NCI-H774 (cell line): ENCODE measurements at places on chromosomes 4 and X.

DNA sequence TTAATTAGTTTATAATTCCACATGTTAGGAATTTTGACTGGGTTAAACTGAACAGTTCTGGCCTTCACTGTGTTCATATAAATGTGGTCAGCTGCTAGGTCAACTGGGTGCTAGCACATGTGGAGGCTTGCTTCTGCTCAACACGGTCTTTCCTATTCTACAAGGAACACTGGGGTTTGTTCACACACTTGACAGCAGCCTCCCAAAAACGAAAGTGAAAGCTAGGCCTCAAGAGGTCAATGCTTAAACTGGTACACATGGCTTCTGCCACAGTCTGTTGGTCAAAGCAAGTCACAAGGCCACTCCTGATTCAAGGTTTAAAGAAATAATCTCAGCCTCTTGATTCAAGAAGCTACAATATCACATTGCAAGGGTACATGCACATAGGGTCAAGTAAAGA is 126.5 kb downstream of the QDPR start:
- peak; percentile 40 for DNase-seq

- no peak for DNase-seq
These were observed 11.5 kb upstream of the ADGRG2 start for GRCh38 chrX:19133784-19134183.

- DNase-seq, result no peak
These were observed 7.7 kb upstream of the MAPK10 start for GRCh38 chr4:86367577-86367976.

DNA sequence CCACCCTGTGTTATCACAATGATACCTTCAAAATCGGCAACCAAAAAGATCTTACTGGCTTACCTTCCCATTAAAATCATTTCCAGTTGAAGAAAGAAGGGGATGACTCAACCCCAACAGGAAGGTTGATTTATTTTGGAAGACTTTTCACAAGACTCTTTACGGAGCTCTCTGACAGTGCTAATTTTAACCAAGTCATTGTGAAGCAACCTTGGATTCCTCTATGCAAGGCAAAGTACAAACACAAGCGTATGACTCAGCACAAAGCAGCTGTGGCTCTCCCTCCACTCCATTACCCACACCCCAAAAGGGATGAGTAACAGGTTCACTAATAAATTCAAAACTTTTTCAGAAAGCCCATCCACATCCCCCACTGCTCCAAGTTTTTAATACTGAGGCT is 213.8 kb upstream of the FGF13 start:
- no peak for DNase-seq

GRCh38 chr4:96677499-96677898 is 837.6 kb downstream of the PDHA2 start:
- no peak for DNase-seq

- DNase-seq, result no peak
These were observed 45.3 kb downstream of the HMGB2 start for GRCh38 chr4:173288698-173289352.

DNA sequence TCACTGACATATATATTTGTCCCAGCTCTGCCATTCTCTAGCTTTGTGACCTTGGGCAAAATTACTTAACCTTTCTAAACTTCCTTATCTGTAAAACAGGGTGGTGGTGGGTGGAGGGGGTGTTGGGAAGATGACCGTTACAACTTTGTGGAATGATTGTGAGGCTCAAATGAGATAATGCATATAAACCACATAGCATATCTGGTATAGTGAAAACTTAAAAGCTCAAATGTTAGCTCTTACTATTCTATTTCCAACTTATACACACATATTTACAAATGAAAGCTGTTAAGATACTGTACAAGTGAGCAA is 52.9 kb upstream of the HPRT1 start:
- DNase-seq, result no peak

DNA sequence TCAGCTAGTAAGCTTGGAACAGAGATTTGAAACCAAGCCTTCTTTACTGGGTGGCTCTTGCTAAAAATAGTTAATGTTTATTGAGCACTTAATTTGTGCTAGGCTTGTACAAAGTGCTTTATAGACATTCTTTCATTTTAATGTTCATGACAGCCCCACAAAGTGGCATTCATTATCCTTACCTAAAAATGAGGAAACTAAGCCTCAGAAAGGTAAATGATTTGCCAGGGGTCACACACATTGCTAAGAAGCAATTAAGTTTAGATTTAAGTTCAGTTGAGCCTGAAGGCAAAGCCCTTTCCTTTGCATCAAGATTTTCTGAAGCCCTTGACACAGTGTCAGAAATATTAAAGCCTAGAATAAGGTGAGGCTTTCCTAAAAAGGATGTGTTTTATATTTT is 327.5 kb upstream of the FGF13 start:
- no peak for DNase-seq

- no peak for DNase-seq
These were observed 104.0 kb downstream of the TEX13A start for GRCh38 chrX:105116486-105116885.

- DNase-seq, result no peak
These were observed 1.0 kb downstream of the ACSL1 start for GRCh38 chr4:184824776-184825084.

GRCh38 chr4:163493643-163494359 is 689 bp upstream of the TMA16 start:
- DNase-seq, result no peak

DNA sequence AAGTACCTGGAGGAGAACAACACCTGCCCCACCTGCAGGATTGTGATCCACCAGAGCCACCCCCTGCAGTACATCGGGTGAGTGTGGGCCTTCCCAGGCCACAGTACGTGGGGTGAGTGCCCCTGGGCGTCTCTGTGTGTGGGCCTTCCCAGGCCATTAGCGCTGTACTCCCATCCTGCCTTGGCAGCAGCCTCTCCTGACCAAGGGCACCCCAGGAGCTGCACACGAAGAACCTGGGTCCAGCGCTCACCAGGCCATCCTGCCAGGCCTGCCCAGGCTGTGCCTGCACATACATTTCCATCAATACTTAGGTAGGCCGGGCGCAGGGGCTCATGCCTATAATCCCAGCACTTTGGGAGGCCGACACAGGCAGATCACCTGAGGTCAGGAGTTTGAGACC is 29.3 kb downstream of the PCGF3 start:
- no peak for DNase-seq

GRCh38 chr4:76377911-76378310 is 43.0 kb downstream of the CCDC158 start:
- DNase-seq, result no peak

GRCh38 chr4:73068491-73069337 is 802 bp downstream of the COX18 start:
- no peak for DNase-seq

- DNase-seq, result peak; percentile 28
These were observed 95.1 kb upstream of the LIMCH1 start for GRCh38 chr4:41442810-41443209.

DNA sequence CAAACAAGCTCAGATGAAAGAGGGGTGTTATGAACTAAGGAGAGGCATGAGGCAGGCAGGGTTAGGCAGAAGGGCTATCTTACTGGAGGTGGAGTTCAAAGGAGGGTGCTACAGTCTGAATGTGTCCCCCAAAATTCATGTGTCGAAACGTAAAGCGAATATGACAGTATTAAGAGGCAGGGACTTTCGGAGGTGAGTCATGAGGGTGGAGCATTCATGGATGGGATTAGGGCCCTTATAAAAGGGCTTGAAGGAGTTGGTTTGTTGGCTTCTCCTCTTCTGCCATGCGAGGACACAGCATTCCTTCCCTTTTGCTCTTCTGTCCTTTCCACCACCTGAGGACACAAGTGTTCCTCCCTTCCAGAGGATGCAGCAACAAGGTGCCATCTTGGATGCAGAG is 22.9 kb downstream of the APLN start:
- DNase-seq, result no peak

DNA sequence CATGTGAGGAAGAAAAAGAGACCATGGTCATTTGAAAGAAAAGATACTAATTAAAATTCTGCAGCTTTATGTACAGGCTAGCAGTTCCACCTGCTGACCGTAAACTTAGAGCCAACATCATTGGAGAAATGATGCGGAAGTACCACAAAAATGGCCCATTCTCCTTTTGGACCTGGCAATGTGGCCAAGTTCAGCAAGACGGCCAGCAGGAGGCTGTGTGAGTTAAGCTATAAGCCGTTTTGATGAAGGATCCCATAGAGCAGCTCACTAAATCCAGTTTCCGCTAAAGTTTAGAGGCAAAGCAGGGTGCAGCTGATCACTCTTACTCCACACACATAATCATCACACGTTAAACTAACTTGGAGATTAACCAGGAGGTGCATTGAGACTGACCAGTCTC is 133.8 kb downstream of the LDB2 start:
- DNase-seq, result no peak

GRCh38 chr4:138890891-138891570 is 124.5 kb upstream of the NOCT start:
- DNase-seq, result peak; percentile 80

GRCh38 chr4:185800266-185800945 is 11.6 kb downstream of the SORBS2 start:
- no peak for DNase-seq

DNA sequence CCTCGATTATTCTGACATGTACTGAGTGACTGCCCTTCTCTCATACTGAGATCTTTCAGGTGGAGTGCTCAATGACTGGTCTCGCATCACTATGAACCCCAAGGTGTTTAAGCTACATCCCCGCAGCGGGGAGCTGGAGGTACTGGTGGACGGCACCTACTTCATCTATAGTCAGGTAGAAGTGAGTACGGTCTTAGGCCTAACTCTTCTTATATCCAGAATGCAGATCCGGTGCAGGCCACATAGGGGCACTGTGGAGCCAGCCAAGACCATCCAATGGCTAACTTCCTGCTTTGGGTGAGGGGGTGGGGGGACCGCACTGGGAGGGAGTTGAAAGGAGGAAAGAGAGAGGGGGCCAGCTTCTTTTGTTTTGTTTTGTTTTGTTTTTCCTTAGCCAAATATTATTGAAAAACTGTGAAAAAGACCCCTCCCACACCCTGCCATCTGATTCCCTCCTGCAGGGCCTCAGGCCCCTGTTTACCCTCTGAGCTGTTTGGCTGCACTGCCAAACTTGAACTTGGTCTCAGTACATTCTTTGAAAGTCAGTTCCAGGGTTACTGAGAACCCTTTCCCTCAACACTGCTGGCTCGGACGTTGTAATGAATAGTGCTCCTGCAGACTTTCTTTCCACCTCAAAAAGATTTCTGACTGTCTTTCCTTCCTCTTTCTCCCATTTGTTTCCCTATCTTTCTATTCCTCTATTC is 16.2 kb downstream of the AWAT2 start:
- no peak for DNase-seq

- DNase-seq, result no peak
These were observed 22.9 kb upstream of the FAT1 start for GRCh38 chr4:186746581-186746980.

DNA sequence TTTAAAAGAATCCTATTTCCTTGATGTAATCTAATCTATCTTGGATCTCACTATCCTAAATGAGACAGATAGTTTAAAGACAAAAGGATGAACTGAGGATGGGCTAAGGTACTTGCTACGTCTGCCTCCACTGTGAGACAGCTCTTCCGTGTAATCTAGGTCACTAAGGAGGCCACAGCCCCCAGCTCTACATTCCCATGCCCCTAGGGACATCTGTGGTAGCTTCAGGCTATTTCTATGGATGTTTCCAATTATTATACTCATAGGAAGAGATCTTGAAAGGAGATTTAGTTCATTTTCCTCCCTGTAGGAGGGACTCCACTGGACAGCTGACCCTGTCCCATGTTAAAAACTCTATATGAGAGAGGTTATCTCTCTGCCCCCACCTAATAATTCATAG is 140.8 kb upstream of the TRPC5 start:
- no peak for DNase-seq

- DNase-seq, result no peak
These were observed 274.9 kb upstream of the PITX2 start for GRCh38 chr4:110897784-110898183.

GRCh38 chrX:153407736-153408135 is 3.5 kb upstream of the ZFP92 start:
- no peak for DNase-seq

DNA sequence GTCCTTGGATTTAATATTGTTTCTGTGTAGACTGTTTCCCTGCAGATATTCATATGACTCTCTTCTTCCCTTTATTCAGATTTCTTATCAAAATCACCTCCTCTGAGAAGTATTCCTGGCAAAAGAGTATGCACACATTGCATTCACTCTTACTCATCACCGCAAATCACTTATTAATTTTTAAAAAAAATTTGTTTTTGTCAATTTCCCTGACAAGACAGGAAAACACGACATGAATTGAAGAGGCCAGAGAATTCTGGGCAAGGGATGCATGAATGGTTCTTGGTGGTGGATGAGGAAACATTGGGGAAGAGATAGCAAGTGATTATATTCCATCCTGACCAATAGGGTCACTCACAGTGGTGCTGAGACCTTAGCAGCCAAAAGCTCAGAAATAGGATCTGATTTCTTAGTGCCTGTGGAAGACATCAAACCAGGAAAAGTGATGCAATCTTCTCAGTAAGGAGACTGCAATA is 522.5 kb upstream of the AGA start:
- no peak for DNase-seq

DNA sequence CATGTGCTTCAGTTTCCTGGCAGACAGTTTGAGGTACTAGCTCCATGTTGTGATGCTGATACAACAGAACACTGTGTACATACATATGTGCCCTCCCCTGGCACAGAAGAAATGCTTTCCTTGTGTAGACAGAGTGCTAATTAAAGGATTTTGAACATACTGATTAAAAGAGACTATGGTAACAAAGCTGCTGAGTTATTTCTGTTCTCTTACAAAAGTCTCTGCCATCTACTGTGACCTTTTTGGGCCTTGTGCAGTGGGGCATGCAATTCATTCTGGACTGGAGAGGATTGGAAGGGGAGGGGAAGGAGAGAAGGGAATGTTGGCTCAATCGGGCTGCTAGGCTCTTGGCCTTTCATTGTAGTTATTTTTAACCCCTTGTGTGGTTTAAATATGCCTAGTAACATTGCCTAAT is 6.0 kb downstream of the PDLIM5 start:
- DNase-seq, result no peak

- no peak for DNase-seq
These were observed 786 bp upstream of the ZFX start for GRCh38 chrX:24148535-24149350.

DNA sequence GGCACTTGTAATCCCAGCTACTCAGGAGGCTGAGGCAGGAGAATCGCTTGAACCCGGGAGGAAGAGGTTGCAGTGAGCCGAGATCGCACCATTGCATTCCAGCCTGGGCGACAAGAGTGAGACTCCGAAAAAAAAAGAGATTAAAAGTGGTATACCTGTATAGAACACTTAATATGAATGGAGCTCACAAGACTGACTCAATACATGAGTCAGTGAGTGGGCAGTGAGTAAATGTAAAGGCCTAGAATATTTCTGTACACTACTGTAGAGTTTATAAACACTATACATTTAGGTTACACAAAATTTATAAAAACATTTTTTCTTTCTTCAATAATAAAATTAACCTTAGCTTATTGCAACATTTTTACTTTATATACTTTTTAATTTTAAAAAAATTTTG is 93.8 kb downstream of the CENPC start:
- DNase-seq, result no peak
